ENCODE measurements at places on chromosomes 7 and 10.
A peak's percentile ranks its signal among the peaks of the same experiment; 100 is the strongest.

GRCh38 chr7:139909379-139910050 is 80.5 kb downstream of the TBXAS1 start:
- no peak for DNase-seq

DNA sequence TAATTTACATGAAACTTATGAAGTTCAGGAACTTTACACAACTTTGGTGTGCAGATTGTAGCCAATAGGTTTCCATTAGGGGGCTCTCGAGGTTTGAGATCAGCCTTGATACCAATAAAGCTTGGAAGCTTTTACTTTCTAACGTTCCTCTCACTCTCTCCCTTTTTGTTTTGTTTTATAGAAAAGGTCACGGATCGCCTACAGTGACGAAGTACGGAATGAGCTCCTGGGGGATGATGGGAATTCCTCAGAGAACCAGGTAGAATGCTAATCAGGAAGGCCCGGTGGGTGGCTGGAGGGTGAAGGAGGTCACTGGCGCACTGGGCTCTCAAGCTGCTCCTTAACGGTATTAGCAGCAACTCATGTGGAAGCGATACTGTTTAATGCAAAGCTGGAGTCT is 79.9 kb downstream of the VTI1A start:
- DNase-seq: no peak

GRCh38 chr10:99700649-99701048 is 31.3 kb downstream of the COX15 start:
- DNase-seq: no peak

- no peak for DNase-seq
These were observed 148.9 kb downstream of the ZEB1 start for GRCh38 chr10:31467791-31468535.

DNA sequence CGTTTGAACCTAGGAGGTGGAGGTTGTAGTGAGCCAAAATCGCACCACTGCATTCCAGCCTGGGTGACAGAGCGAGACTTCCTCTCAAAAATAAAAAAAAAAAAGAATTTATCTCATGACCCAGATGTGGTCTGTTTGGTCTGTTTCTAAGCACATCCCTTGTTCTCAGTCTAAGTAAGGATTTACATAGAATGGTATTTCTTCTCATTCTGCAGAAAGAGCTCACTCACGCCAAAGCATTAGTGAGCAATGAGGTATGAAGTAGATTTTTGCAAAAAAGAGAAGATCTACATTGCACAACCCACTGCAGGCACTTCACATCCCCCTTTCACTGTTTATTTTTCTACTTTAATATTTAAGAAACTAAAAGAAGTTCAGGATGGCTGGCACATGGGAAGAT is 76.5 kb upstream of the FGL2 start:
- DNase-seq: no peak

DNA sequence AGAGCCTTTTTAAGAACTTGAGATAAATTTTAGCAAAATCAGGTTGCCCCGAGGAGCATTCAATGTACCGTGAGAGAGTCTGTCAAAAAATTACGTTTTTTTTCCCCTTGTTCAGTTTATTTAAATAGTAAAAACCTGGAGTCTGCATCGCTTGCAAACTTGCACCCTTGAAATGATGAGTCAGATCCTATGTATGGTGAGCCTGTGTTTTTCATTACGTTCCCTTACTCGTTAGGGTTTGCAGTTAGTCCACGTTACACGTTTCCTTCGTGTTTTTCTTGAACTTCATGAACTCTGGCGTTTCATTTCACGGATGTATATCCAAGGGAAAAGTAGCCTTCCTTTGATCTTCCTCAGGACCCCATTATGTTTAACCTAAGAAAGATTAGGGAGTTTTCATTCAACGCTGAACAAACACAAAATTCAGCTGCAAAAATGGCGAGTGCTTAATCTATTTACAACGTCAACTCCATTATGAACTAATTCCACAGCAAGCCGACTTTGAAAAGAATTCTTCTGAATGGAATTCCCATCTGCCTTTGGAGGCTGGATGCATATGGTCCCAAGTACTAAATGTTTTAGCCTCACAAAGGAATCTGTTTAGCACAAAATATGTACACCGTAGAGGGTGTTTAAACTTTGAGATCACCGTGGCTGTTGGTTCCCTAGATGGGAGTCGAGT is 182.4 kb downstream of the MYOF start:
- DNase-seq: no peak

- DNase-seq: peak; percentile 96
These were observed 153.7 kb downstream of the DNAJB6 start for GRCh38 chr7:157490465-157490912.

- DNase-seq: no peak
These were observed 173.6 kb downstream of the ARHGAP12 start for GRCh38 chr10:31754803-31755624.

DNA sequence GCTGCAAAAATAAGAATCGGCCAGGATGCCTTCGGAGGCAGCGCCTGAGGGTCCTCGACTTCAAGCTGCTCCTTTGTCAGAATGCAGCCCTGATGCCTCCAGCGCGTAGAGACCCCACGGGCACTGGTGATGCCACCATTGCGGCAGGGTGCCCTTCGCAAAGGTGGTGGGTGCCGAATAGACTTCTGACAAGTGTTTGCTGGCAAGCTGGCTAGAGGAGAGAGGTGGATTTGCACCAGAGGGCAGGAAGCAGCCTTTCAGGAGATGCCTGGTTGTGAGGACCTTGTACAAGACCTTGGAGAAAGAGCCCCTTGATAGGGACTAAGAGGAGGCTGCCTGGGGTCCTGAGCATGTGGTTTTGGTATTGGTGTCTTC is 103.2 kb upstream of the PPIF start:
- DNase-seq: no peak

GRCh38 chr10:46218921-46219320 is 67.9 kb upstream of the ANTXRL start:
- peak; percentile 23 for DNase-seq

GRCh38 chr10:3096149-3096548 is 28.8 kb downstream of the PFKP start:
- peak; percentile 41 for DNase-seq

DNA sequence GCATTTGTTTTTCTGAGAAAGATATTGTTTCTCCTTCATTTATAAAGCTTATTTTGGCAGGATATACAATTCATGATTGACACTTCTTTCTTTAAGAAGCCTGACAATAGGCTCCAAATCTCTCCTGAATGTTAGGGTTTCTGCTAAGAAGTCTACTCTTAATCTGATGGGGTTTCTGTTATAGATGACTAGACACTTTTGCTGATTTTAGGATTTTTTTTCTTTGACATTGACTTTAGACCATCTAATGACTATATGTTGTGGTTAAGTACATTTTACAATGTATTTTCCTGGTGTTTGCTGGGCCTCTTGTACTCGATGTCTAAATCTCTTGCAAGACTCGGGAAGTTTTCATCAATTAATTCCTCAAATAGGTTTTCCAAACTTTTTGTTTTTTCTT is 321.8 kb upstream of the SMIM30 start:
- no peak for DNase-seq

- DNase-seq: peak; percentile 27
These were observed 4.3 kb downstream of the SNX8 start for GRCh38 chr7:2309889-2310331.

- peak; percentile 51 for DNase-seq
These were observed 82.2 kb downstream of the SEMA3D start for GRCh38 chr7:85104432-85105205.

- DNase-seq: no peak
These were observed 20.3 kb downstream of the STARD3NL start for GRCh38 chr7:38198366-38198765.

GRCh38 chr7:93629291-93629801 is 54.8 kb upstream of the CALCR start:
- no peak for DNase-seq

GRCh38 chr10:42952931-42953683 is 123.8 kb upstream of the RET start:
- DNase-seq: no peak

- no peak for DNase-seq
These were observed 180.9 kb downstream of the SEMA3A start for GRCh38 chr7:84013616-84014240.
